ENCODE measurements at places on chromosomes 7 and 10.

DNA sequence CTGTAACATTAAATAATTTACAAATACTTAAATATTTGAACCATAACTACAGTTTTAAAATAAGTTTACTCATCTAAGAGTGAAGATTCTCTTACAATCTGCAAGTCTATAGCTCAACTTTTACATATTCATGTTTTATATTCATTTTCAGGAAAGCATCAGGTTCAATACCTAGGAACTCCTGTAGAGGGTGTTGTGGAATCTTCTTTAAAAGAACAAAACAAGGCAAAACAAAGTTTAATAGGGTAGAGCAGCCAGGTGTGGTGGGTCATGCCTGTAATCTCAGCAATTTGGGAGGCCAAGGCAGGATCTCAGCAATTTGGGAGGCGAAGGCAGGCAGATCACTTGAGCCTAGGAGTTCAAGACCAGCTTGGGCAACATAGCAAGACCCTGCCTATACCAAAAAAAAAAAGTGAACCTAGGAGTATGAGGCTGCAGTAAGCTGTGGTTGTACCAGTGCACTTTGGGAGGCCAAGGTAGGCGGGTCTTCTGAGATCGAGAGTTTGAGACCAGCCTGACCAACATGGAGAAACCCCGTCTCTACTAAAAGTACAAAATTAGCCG, 45.1 kb downstream of the ST8SIA6 start:
- DNase-seq, result no peak

DNA sequence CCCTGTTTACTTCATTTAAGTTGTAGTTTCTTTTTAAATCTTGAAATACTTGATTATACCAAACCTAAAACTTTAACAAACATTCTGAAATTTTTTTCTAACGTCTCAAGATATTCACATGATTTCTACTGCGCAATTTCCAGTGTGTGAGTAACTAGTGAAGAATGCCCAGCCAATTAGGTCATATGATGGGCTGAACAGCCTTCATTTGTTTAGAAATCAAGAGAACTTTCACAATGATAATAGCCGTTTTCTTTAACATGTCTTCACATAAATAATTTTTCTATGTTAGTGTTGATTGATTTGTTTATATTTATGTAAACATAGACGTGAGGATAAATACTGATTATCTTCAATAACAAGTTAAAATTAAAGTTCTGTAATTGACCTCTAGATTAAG, 21.8 kb downstream of the STAM start:
- DNase-seq, result no peak

GRCh38 chr7:131071786-131072504, 255.7 kb upstream of the MKLN1 start:
- no peak for DNase-seq

DNA sequence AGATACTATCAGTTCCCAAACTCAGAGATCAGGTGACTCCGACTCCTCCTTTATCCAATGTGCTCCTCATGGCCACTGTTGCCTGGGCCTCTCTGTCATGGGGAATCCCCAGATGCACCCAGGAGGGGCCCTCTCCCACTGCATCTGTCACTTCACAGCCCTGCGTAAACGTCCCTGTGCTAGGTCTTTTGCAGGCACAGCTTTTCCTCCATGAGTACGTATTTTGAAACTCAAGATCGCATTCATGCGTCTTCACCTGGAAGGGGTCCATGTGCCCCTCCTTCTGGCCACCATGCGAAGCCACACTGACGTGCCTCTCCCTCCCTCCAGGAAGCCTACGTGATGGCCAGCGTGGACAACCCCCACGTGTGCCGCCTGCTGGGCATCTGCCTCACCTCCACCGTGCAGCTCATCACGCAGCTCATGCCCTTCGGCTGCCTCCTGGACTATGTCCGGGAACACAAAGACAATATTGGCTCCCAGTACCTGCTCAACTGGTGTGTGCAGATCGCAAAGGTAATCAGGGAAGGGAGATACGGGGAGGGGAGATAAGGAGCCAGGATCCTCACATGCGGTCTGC, 162.2 kb downstream of the EGFR start:
- DNase-seq, result no peak

- DNase-seq, result no peak
These were observed 309.4 kb downstream of the TWIST1 start for GRCh38 chr7:18808026-18808425.

DNA sequence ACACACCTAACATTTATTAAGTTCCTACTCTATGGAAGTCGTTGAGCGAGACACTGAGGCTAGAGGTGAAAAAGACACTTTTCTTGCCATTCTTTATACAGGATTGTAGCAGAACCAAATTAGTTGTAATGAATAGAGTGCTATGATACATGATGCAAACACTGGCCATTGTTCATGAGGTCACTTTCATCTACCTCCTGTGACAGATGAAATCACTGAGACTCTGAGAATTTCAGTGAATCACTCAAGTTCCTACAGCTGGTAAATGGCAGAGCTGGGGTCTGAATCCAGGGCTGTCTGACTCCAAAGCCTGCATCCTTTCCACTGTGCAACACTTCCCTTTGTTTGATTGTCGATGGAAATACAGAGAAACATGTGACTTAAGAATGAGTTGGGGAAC, 657.6 kb downstream of the LRMDA start:
- no peak for DNase-seq

DNA sequence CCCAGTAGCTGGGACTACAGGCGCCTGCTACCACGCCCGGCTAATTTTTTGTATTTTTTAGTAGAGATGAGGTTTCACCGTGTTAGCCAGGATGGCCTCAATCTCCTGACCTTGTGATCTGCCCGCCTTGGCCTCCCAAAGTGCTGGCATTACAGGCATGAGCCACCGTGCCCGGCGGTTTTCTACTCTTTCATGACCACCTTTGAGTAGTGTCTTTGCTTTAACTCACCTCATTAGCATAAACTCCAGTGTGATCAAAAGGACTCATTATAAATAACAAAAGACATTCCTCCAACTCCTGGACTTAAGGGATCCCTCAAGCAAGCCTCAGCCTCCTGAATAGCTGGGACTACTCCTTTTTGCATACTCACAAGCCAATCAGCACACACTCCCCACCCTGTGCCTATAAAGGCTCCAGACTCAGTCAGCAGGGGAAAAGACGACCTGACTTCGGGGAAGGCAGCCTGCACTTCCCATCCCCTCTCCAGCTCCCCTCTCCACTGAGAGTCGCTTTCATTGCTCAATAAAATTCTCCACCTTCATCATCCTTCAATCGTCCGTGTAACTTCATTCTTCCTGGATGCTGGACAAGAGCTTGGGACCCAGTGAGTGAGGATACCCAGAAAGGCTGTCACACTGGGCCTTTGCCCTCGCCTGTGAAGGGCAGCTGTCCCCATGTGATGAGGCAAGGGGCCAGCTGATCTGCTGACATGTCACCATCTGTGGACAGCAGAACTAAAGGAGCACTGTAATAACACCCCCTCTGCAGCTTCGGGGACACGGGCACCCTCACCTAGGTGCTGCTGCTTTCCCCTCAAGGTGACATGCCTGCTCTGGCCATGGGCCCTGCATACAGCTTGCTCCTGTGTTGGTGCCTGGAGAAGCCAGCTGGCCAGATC, 35.0 kb upstream of the EIF4H start:
- no peak for DNase-seq

DNA sequence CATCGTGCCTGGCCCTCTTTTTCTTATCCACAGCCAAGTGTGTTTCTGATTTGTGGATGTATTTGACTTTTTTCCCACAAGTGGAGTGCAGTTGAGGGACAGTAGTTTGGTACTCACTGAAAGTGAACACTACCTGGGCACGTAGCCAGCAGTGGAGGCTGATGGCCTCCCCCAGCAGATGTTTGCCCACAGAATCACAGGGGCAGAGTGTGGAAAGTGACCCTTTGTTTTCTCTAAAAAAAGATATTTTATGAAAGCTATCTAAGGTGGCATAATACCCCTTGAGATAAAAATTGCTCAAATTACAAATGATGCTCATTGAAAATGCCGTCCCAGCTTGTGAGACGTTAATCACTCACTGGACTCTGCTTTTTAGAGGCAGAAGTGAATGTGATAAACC, 29.1 kb downstream of the WDR37 start:
- no peak for DNase-seq

DNA sequence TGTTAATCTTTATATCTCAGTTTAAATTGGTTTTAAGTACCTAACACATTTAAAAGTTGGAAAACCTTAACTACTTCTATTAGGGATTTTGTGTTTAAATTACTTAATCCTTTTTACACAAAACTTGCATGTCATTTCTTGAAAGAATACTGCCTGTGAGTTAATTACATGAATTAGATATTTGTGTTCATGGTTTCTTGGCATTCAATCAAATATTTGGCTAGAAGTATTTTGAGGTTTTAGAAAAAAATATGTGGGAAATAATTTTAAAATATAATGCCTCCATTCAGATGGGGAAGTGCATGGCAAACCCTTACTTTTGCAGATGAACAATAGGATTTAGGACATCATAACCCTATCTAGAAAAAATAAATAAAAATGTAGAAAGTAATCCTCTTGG, 186.5 kb upstream of the SEMA3E start:
- no peak for DNase-seq

- no peak for DNase-seq
These were observed 31.9 kb downstream of the ANXA11 start for GRCh38 chr10:80173466-80173865.

DNA sequence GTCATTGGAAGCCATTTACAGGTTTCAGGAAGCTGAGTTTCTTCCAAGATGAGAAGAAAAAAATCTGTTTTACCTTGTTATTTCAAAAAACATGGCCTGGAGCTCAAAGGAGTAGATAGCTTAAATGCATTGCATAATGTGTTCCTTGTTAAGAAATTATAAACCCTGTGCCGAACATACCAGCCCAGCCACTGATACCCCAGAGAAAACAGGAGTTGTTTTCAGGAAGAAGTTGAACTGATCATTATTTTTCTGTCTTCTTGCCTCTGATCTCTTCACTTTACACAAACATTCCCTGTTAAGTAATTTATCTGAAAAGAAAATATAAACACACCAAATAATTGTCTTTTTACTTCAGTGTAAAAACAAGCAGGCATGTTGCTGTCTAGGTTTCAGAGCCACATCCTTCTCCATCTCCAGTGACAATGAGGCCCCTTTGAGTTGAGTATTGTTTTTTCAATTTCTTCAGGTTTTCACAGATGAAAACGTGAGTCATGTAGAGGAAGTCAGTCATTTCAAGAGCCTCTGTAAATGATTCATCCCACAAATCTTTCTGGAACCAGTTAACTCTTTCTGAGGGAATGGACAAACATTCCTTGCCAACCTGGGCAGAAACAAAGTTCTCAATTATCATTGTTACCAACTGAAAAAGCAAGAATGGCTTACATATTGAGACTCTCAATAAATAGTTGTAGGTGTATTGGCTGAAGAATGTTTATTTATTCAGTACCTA, 244.2 kb downstream of the IPMK start:
- no peak for DNase-seq

- no peak for DNase-seq
These were observed 5.5 kb upstream of the GNAT3 start for GRCh38 chr7:80517282-80517747.

- no peak for DNase-seq
These were observed 238.8 kb upstream of the BMPER start for GRCh38 chr7:33666531-33666930.

GRCh38 chr10:50541921-50542320, 81.8 kb downstream of the SGMS1 start:
- DNase-seq, result no peak

All from activated CD4-positive, alpha-beta memory T cell treated with anti-CD3 and anti-CD28 coated beads, Interleukin-2, amount 10 ng/mL, durations not matched to agents 7 days and 5 days (primary cell).